ENCODE measurements at places on chromosomes 1 and 21.

GRCh38 chr1:49013079-49013478, 236.4 kb upstream of the BEND5 start:
- no peak for DNase-seq

- DNase-seq = no peak
Measured at GRCh38 chr1:240341365-240342250, 249.9 kb downstream of the FMN2 start.

DNA sequence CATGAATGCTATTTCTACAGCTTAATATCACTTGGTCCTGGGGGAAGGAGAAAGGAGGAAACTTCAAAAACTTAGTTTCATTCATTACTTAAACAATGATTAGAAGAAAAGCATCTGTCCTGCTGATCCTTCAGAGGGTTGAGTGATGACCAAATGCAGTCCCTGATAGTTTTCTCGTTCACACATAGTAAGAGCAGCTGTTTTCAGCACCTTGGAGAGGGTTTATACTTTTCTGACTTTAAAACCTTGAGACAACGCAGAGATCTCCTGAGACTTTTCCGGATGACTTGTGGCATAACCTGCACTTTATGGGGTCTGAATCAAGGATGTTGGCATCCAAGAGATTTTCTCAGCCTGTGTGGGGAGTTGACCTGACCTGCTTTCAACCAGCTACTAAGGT, 94.0 kb upstream of the KCND3 start:
- DNase-seq = no peak

- DNase-seq = no peak
Measured at GRCh38 chr21:14602382-14602958, 56.4 kb upstream of the SAMSN1 start.

GRCh38 chr1:237903961-237904360, 13.2 kb upstream of the ZP4 start:
- DNase-seq = no peak

GRCh38 chr1:9239622-9240401, 5.2 kb downstream of the H6PD start:
- DNase-seq = peak; percentile 15

DNA sequence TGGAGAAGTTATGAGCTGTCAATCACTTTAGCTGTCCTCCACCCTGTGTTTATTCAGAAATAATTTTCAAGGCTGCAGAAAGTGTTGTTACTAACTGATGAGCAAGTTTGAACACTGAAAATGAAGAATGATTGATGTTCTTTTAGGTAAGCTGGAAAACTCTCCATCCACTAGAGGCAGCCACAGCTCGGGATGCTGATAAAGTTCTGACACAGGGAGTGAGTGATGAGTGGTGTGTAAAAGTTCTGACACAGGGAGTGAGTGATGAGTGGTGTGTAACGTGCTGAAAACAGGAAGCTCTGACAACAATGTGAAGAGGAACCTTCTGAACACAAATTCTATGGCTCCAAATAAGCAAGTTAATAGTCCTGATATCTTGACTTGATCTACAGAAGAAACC, 197.5 kb upstream of the PTBP2 start:
- no peak for DNase-seq

- DNase-seq = no peak
Measured at GRCh38 chr1:62234688-62235087, 40.0 kb downstream of the L1TD1 start.

DNA sequence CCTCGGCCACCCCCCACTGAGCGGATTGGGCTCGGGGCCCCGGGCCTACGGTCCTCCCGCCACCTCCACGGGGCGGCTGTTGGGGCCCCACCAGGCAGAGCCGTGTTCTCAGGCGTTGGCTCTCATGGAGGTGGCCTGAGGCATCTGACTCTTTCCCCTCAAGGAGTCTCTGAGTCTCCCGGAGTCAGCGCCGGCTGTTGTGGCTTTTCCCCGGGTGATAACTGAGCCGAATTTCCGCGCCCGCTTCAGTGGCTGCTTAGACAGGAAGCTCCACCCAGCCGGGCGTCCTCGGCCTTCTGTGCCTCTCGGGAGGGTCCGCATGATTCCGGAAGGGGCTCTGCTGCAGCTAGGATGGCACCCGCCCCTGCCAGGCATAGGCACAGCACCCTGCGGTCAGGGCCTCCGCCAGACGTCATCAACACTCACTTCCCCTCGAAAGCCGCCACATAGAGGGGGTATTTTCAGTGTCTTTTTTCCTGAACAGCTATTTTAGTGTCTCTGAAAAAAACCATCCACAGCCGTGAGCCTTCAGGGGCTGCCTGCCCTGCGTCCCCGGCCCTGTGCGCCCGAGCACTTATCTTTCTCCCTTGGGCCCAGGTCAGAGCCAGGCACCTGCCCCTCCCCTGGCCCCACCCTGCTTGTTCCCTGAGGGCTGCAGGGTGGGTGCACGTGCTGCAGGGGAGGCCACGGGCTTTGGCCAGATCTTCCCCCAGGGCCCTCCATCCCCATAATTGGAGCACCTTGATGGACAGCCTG, 72.9 kb downstream of the SKI start:
- peak; percentile 84 for DNase-seq

- DNase-seq = no peak
Measured at GRCh38 chr1:188904201-188904600, 1573.5 kb downstream of the BRINP3 start.

DNA sequence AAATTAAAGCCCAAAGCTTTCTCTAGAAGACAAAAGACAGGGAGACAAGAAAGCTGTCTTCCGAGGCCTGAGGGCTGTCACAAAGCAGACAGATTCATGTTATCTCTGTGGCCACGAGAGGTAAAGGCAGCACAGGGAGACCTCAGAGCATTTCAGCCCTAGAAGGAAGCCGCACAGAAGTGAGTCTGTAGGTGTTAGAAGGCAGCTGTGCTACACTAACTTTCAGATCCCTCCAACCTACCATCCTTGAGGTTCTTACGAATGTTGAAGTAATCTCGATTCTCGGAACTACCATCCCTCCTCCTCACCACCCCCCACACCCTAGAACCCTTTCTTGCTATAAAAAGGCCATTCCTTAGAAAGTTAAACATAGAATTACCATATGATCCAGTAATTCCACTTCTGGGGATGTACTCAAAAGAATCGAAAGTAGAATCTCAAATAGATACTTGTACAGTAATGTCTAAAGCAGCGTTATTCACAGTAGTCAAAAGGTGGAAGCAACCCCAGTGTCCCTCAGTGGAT, 21.5 kb upstream of the LYST start:
- DNase-seq = peak; percentile 69

DNA sequence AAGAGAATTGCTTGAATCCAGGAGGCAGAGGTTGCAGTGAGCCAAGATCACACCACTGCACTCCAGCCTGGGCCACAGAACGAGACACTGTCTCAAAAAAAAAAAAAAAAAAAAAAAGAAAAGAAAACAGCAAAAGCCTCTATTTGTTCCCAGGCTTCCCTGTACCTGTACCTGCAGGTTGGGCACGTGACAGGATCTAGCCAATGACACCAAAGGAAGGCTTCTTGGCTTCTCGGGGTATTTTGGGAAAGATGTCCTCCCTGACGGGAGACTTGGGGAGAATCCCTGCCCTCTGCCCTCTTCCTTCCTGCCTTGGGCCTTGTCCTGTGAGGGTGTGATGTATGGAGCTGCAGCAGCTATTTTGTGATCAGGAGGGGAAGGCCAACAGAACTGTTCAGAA, 22.8 kb downstream of the TMCO4 start:
- DNase-seq = no peak

GRCh38 chr1:70101231-70101630, 104.1 kb downstream of the LRRC40 start:
- no peak for DNase-seq

DNA sequence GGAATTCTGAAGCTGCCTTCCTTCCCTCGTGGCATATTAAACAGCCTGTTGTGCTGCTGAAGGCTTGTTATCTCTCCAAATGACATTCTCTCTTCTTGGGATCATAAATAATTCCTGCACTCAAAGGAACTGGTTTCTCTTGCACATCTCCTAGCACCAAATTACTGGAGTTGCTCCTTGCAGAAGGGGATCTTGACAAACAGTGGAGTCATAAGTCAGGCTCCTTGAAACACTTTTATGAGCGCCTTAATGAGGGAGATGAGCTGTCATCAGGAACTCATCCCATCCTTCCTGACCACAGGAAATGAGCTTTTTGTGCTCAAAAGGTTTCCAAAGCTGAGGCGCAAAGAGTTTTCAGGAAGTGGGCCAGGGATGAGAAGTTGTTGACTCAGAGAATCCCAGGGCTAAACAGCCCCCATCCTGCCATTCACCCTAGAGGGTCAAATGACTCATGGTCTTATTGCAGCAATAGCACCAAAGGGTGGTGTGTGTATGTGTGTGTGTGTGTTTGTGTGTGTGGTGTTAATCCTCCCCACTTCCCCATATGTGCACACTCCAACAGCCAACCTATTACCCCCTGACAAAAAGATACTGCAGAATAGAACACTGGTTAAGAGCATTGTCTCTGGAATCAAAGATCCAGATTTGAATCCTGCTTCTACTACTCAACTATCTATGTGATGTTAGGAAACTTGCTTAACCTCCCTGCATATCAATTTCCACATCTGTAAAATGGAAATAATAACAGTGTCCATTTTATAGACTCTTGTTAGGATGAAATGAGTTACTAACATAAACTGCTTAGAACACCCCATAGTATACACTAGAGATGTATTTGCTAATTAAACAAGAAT, 2.8 kb upstream of the PHC2 start:
- no peak for DNase-seq

DNA sequence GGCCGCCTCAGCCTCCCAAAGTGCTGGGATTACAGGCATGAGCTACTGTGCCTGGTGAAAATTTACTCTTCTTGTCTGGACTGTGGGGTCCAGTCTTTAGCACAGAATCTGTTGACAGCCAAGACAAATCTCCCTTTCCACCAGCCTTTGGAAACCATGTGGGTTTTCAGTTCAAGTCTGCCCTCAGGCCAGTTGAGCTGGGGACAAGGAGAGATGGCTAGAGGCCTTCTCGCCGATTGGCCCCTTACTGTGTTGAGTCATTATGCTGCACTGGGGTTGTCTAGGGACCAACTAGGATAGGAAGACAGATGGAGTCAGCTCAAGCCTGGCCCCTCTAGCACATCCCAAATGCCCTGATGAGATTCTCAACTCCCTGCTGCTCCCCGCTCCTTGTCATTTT, 8.6 kb upstream of the NKAIN1 start:
- DNase-seq = no peak

DNA sequence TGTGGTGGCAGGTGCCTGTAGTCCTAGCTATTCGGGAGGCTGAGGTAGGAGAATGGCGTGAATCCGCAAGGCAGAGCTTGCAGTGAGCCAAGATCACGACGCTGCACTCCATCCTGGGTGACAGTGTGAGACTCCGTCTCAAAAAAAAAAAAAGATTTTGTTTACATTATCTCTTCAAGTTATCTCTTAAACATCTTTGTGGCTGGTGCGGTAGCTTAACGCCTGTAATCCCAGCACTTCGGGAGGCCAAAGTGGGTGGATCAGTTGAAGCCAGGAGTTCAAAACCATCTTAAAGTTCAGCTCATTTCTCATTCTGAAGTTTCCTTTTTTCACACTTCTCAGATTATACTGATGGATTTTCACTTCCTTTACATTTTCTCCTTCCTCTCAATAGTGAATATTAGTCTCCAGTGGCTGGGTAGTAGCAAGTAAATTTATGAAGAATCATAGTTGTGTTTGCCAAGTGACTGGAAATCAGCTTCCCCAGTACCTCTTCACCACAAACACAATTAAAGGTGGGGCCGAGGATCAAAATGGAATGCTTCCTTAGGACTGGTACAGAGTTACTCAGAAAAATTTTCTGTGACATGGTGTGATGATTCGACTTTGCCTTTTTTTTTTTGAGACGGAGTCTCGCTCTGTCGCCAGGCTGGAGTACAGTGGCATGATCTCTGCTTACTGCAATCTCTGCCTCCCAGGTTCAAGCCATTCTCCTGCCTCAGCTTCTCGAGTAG, 13.8 kb downstream of the PIP5K1A start:
- DNase-seq = no peak

- DNase-seq = no peak
Measured at GRCh38 chr1:46936788-46937187, 4.5 kb downstream of the CYP4A11 start.

DNA sequence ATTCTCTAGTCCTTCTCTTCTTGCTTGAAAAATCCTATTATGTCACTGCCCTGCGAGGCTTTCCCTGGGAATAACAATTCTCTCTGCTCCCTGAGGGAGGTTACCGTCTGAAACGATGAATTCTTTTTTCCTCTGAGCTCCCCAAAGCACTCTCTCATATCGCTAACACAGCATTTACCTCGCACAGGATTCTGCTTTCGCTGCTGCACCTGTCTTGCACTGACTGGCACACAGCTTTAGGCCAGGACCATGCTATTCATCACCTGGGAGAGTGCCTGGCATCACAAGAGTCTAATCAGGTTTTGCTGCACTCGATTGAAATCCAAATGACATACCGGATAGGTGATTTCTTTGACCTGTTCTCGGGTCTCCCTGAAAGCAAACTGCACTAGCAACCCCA, 52.8 kb upstream of the GNG4 start:
- DNase-seq = no peak

DNA sequence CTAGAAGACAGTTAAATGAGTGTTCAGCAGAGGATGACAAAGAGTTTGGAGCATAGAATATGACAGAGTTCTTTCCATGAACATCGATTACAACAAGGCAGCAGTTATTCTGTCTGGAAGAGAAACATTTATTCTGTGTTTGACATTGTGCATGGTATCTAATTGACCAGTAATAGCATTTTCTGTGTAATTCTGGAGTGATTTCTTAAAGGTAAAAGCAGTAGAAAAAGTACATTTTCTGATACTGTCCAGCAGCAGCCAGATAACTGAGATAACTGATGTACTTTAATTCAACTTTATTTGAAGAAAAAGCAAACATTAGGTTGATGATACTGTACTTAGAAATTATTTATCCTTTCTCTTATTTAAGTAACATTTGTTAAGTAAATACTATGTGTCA, 497.1 kb downstream of the AGBL4 start:
- DNase-seq = no peak

- no peak for DNase-seq
Measured at GRCh38 chr1:23020706-23021405, 1.6 kb downstream of the KDM1A start.

- DNase-seq = no peak
Measured at GRCh38 chr1:168917309-168917708, 188.3 kb upstream of the DPT start.

DNA sequence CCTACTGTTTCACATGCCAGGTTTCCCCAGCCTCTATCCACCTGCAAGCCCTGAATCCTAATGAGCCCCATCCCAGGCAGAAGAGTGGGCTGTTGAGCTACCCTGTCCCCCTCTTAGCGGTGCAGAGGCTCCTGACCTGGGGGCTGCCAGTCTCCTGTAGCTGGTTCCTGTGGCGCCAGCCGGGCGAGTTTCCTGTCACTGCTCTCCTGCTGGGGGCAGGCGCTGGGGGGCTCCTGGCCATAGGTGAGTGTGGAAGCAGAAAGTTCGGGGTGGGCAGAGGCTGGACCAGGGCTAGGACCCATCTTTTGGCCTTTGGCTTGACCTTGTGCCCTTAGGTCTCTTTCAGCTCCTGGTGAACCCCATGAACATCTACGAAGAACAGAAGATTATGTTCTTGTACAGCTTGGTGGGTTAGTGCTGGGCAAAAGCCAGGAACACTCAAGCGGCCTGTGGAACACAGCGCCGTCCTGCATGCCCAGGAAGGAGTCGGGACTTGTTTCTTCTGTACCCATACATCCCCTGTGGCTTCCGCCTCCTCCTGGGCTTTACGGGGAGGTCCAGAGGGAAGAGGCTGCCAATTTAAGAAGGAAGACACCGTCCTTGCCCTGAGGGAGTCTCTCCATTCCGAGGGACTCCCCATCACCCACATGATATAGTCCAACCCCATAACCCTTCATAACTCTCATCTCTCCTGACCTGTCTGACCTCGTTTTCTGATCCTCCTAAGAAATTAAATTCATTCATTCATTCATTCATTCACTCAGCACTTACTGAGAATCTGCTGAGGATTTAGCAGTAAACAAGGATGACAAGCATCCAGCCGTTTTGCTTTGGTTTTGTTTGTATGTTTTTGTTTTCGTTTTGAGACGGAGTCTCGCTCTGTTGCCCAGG, 939 bp downstream of the DCST1 start:
- no peak for DNase-seq
